Activated CD8-positive, alpha-beta T cell treated with anti-CD3 and anti-CD28 coated beads, Interleukin-2, amount 10 ng/mL, durations not matched to agents 7 days and 5 days (primary cell): ENCODE measurements at places on chromosomes 16 and 17. TPM values are rescaled to one million over a fixed set of nuclear protein-coding genes. Genes with fewer than 3 reads are reported as not detected.

DNA sequence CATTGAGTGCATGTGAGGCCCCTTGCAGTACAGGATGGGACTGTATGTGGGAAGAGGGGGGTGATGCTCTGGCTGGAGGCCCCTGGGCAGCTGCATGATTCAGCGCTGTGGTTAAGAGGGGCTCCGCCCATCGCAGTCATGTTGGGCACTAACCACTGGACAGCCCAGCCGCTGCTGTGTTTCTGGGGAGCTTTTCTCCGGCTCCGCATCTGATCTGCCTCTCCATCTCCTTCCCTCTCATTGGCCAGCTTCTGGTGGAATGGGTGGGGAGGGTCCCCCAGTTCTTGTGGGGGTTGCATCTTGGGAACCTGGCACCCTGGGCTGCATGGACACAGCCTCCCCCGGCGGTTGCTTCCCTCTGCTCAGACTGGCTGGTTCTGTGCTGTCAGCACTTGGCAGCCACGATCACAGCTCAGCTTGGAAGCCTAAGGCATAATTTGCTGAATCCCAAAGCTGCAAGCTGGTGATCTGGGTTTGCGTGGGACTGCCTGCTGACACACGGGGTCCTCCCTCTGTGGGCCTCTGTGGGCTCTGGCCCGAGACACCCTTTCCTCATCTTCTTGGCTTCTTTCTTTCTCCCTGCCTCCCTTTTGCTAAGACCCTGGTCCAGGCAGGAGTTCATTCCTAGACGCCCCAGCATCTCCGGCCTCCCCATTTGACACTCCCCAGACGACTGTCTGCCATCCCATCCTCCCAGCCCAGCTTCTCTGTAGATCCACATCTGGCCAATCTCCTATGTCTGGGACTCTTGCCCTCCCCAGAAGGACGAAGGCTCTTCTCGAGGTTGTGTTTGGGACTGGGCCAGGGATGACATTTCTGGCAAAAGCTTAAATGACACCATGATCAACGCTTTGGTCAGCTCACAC, 168.3 kb downstream of the SEC14L1 start:
- no peaks in the 10 kb centered on the region for H3K4me1 ChIP-seq
- no peak for DNase-seq
- no peaks in the 10 kb centered on the region for H3K27me3 ChIP-seq
- H3K27ac ChIP-seq: no peak overlapping the region
- no peaks in the 10 kb centered on the region for H3K36me3 ChIP-seq

MYO1C gene
- total RNA-seq: 21.8 TPM

DNA sequence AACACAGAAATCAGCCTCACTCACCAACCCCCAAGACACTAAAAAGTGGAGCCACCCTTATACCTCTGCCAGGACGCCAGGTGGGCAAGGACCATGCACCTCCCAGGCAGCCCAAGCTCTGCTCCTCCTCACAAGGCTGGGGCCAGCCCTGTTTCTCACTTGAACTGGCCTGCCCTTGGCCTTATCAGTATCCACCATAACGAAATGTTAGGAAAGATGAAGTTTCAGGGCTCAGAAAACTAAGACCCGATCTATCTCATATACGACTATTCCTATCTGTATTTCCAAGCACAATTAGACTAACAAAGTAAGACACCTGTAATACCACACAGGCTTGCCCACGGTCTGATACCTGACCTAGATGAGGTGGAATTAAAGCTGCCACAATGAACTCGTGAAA, 6.9 kb downstream of the FBXO31 start:
- no peak overlapping the region for H3K4me3 ChIP-seq
- H3K4me1 ChIP-seq: peaks cover 34% of the 10 kb centered on the region
- no peak overlapping the region for H3K27ac ChIP-seq
- no peaks in the 10 kb centered on the region for H3K27me3 ChIP-seq
- DNase-seq: no peak

DNA sequence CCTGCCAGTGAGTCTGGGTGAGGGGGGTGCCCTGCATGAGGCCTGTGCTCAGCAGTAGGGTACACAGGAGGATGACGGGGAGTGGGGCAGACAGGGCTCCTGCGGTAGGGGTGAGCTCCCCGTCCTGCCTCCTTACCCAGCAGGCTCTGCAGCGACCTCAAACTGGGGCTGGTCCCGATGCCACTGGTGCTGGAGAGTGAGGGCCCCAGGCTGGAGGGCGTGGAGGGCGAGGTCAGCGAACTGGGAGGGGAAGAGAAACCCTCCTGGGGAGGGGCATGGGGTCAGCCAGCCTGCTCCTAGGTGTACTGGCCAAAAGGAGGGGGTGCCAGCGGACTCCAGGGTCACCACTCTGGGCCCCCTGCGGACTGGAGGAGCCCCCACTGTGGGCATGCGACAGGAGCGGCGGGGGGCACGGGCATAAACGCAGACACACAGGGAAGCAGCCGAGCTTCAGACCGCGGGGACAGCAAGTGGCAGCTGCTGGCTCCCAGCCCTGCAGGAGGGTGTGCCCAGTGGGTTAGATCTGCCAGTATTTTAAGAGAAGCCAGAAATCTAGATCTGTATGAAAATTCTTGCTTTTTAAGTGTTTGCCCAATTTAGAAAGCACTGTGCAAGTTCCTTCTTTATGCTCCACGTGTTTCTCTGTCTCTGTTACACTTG, 9.0 kb upstream of the VASN start:
- no peak for DNase-seq
- no peaks in the 10 kb centered on the region for H3K4me1 ChIP-seq
- no peak overlapping the region for H3K27ac ChIP-seq
- no peak overlapping the region for H3K4me3 ChIP-seq

GRCh38 chr16:88752386-88753002, 32.5 kb downstream of the PIEZO1 start:
- H3K27me3 ChIP-seq: no peaks in the 10 kb centered on the region
- H3K4me1 ChIP-seq: peaks cover 6% of the 10 kb centered on the region

MYOCD gene
- not detected for total RNA-seq
